ENCODE measurements at places on chromosomes 3 and 15.

DNA sequence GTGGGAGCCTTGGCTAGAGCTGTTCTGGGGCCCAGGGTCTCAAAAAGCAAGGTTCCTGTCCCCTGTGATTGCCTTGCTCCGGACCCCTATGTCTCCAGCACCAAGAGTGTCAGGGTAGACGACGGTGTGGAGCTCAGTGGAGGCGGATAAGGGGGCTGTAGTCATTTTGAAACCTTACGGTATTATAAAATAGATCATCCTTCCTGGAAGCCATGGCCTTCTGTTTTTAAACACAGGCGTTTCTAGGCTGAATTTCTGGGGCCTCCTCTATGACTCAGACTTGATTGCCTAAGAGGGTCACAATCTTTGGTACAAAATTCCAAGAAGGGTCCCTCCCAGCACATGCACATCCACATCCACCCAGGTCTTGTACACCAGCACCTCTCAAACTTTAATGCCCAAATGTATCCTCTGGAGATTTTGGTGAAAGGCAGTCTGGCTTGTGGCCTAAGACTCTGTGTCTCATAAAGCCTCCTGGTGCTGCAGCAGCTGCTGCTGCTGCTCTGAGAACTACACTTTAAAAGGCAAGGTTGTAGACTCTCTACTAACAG is 70.5 kb upstream of the XCR1 start:
- peak; percentile 64 for DNase-seq

DNA sequence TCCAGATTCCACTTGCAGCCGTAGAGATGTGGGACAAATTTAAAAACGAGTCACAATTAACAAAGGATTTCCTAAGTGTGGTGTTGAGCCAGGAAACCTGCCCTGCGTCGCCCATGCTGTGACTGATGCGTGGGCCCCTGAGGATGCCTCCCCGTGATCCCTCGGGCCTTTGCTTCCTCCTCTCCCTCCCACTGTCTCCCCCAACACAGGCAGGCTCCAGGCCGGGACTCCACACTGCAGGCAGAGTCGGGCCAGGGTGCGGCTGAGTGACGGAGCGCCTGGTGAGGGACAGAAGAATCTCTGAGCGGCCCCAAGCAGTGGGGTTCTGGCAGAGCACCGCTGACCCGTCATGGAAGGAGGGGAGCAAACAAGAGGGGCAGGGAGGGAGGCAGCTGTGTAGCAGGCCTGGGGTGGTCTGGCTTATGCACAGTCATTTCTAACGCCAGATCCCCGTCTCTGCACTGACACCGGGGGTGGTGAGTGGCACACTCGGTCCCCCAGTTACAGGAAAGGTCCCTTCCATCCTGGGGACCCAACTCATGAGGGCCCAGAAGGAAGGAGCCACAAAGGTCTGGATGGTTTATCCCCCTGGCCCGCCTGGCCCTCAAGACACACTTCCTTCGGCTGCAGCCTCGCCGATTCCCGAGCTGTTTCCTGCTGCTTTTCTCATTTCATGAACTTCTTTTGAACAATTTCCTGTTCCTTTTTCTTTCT is 91.0 kb downstream of the XXYLT1 start:
- no peak for DNase-seq

DNA sequence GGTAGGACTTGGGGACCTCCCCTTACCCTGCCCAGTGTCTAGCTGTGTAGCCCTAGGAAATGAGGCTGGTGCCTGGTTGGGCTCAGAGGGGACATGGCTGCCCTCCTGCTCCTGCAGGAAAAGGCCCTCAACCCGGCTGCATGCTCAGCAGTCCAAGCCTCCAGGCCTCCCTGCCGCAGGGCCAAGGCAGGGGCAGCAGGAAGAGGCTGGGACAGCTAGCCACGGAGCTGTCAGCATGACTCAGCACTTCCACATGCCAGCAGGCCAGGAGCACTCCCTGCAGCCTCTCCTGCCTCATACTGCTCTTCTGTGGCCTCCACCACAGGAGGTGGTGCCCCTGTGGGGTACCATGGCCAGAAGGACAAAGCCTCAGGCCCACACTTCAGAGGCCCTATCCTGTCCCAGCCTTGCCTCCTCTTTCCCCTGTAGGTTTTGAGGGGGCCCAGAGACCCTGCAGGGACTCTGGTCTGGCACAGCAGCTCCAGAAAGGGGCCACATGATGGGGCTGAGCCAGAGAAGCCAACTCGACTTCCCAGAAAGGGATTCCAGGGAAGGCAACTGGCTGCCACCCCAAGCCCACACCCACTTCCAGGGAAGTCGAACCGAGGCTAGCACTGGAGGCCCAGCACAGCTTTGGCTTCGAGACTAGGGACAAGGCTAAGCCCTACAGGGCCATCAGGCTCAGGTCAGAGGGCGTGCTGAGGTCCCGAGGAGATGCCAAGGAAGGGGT is 19.5 kb downstream of the TKT start:
- DNase-seq = no peak

GRCh38 chr15:19987389-19988048 is 554.1 kb downstream of the GOLGA6L6 start:
- no peak for DNase-seq

- peak; percentile 48 for DNase-seq
Measured at GRCh38 chr3:45907769-45908705, 21.7 kb downstream of the CCR9 start.

GRCh38 chr3:1726741-1727140 is 371.9 kb upstream of the CNTN4 start:
- DNase-seq = no peak

GRCh38 chr15:78069052-78069414 is 8.5 kb downstream of the TBC1D2B start:
- DNase-seq = peak; percentile 59

GRCh38 chr15:61831505-61831921 is 228.7 kb downstream of the VPS13C start:
- DNase-seq = no peak

GRCh38 chr3:21062831-21063294 is 688.1 kb downstream of the ZNF385D start:
- no peak for DNase-seq

DNA sequence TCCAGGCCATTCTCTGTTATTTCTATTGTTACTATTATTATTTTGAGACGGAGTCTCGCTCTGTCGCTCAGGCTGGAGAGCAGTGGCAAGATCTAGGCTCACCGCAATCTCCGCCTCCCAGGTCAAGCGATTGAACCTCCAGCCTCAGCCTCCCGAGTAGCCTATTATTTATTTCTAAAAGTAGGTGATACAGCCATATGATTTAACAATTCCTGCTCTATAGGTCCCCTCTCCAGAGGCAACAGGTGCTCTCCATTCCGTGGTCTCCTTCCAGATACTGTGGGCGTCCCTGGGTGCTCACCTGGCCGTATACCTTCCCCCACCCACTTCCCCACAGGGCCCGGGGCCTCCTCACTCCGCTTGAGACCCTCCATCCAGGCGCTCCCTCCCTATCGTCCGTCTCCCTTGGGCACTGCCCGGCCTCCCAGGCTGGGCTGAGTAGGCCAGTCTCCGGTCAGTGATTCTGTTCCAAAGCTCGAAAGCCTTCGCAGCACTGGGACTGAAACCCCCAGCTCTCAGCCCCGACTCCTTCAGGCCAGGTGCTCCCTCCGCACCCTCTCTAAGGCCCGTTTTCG is 708 bp upstream of the PTPN23 start:
- DNase-seq = no peak

- DNase-seq = no peak
Measured at GRCh38 chr3:182925944-182926337, 54.4 kb downstream of the DCUN1D1 start.

DNA sequence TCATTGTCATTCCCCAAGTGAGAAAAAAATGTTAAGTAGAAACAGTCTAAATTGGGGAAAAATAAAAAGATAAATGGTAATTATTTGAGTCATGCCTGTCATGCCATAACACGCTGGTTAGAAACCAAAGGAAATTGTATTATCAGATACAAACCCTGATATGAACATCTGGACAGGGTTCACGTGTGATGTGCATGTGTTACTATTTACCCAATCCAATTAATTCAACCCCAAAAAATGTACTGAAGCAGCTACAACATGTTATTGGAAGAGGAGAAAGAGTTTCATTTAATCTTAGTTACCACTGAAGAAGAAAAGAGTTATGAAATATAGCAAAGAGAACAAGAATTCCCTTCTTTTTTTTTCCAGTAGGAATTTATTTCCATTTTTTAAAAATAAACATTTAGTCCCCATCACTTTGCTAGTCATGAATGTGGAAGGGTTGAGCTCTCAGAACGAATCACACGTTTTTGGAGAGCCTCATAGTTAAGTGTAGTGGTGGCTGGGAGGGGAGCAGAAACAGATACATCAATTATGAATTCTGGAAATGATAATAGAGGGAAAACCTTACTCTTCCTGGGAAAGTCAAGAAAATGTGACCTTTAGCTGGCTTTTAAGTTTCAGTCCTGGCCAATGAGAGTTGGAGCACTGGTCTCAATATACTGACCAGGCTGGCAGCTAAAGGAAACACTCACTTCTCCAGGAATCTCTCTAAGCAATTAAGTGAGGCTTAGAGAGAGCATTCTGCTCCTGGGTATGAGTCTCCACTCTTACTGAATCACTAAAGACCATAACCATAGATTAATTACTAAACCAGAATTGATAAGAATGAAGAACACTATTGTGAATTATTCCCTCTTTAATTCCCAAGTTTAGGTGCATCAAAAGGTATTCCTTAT is 796.5 kb downstream of the GRM7 start:
- no peak for DNase-seq

DNA sequence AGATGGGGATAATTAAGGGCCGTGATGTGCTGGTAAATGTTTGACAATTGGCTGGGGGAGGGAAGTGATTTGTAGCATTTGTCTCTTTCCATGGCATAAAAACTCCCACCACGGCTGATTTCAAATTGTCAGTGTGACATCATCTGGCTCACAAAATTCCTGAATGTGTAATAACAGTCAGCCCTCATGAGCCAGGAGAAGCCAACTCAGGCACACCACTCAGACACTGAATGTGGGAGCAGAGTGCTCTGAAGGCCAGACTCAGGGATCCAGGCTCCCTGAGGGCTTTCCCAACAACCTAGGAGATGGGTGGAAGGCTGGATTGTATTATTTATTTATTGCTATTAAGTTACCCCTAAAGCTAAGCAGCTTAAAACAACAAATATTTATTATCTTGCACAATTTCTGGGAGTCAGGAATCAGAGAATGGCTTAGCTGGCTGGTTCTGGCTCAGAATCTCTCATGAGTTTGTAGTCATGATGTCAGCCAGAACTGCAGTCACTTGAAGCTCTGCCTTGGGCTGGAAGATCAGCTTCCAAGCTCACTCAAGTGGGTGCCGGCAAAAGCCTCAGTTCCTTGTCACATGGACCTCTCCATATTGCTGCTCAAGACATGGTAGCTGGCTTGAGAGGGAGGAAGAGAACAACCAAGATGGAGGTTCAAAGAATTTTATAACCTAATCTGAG is 6.5 kb upstream of the CPEB1 start:
- DNase-seq = no peak

- no peak for DNase-seq
Measured at GRCh38 chr3:111972891-111973290, 5.9 kb upstream of the ABHD10 start.

DNA sequence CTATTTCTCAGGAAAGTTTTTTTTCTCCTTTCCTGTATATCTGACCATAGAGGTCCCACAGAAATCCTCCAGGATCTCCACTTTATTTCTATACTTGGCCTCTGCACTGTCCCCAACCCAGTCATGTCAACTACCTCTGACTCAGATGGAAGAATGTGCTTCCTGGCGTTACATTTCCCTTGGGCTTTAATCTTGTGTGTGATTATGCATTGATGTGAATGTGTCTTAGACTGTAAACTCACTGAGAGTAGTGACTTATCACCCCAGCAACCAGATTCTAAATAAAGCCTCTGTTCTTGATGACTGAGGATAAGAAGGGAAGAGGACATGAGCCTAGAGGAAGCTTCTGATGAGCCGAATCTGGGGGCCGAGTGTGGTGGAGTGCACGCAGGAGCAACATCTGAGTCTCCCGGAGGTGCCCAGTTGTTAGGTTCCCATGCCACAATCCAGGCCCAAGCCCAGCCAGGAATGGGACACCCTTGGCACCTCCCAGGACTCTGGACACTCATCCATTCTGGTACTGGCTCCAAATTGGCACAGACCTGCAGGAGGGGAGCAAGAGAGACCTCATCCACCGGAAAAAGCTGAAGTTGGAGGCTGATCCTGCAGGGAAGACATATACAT is 32.1 kb upstream of the HEG1 start:
- DNase-seq = no peak

DNA sequence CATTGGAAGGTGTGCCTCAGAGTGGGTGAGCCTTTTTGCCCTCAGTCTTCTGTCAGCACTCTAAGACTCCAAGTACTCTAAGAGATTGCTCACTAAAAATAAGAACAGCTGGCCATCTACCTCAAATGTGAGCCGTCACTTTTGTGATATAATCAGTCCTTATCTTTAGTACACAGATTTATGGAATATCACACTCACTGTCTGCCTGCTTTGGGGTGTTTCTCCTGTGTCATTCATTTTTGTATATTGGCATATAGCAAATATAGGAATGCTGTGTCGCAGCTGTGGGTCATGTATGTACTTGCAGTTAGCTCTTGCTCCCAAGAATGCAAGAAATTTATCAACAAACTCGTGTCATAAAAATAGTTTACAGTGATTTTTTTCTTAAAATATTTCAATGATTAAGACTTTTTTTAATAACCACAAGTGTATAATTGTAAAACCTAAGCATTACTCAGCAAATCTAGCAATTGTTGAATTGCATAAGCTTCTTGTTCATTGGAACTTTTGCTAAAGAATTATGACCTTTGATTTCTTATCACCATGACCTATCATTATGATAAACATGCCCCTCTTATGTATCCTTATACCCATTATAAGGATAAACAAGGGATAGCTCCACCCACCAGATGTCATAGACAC is 18.8 kb downstream of the SETD5 start:
- DNase-seq = no peak

- no peak for DNase-seq
Measured at GRCh38 chr3:37504583-37505357, 330.4 kb upstream of the LRRFIP2 start.

DNA sequence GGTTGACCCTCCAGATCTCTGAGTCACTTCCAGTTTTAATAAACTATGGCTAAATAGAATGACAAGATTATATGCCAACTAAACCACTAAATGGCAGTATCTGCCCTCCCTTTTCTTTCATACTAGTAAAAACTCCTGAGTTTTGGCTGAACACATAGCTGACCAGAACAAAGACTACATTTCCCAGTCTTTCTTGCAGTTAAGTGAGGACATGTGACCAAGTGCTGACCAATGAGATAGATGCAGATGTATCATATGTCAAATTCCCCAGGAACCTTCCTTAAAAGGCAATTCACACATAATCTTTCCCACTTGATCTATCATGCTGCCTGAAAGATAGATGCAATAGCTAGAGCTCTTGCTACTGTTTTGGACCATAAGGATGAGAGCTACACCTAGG is 191.3 kb downstream of the SHOX2 start:
- DNase-seq = no peak

- no peak for DNase-seq
Measured at GRCh38 chr3:24985668-24986067, 442.4 kb upstream of the RARB start.

GRCh38 chr15:57017024-57017423 is 98.6 kb downstream of the TCF12 start:
- no peak for DNase-seq

GRCh38 chr15:101126618-101127505 is 125.0 kb downstream of the CHSY1 start:
- no peak for DNase-seq

Data from CD4-positive, alpha-beta T cell treated with Interleukin-4 for 4 hours (primary cell).